RPMI7951 (cell line): ENCODE measurements at places on chromosomes 6 and 20. TPM values are rescaled to one million over a fixed set of nuclear protein-coding genes. Genes with fewer than 3 reads are reported as not detected.

GRCh38 chr6:40400738-40401137 lies 186.4 kb downstream of the LRFN2 start:
- DNase-seq: no peak

GRCh38 chr6:156689656-156690055 lies 87.5 kb upstream of the ARID1B start:
- no peak for DNase-seq

CFAP61 gene
- total RNA-seq: 0.12 TPM in 1 of 2 replicates, not detected in the other

- no peak for DNase-seq
Observed at GRCh38 chr6:112504621-112505020, 157.5 kb downstream of the RFPL4B start.

BMP7 gene
- total RNA-seq: 0.96 and 0.98 TPM in 2 replicates

- no peak for DNase-seq
Observed at GRCh38 chr6:41570259-41570615, 24.1 kb downstream of the FOXP4 start.
